ENCODE measurements at places on chromosomes 3 and 15. TPM values are rescaled to one million over a fixed set of nuclear protein-coding genes. Genes with fewer than 3 reads are reported as not detected.

RLBP1 gene
- not detected for total RNA-seq

SSR3 gene
- total RNA-seq = 139 TPM

- no peak overlapping the region for H3K4me3 ChIP-seq
- no peaks in the 10 kb centered on the region for H3K27me3 ChIP-seq
These were observed 233.0 kb upstream of the POU1F1 start for GRCh38 chr3:87509401-87509800.

GRCh38 chr3:89699771-89700170 is 592.4 kb downstream of the EPHA3 start:
- no peak for DNase-seq
- H3K36me3 ChIP-seq = no peaks in the 10 kb centered on the region
- H3K27me3 ChIP-seq = no peaks in the 10 kb centered on the region

- H3K36me3 ChIP-seq = no peaks in the 10 kb centered on the region
- H3K27me3 ChIP-seq = peaks cover 3% of the 10 kb centered on the region
- H3K4me3 ChIP-seq = no peak overlapping the region
- DNase-seq = no peak
- no peak overlapping the region for H3K27ac ChIP-seq
These were observed 50.7 kb upstream of the SEC61A1 start for GRCh38 chr3:128001576-128001975.

GRCh38 chr3:105826778-105827634 is 41.8 kb downstream of the CBLB start:
- no peaks in the 10 kb centered on the region for H3K27me3 ChIP-seq
- peak overlapping the region; percentile 74 for H3K27ac ChIP-seq

DNA sequence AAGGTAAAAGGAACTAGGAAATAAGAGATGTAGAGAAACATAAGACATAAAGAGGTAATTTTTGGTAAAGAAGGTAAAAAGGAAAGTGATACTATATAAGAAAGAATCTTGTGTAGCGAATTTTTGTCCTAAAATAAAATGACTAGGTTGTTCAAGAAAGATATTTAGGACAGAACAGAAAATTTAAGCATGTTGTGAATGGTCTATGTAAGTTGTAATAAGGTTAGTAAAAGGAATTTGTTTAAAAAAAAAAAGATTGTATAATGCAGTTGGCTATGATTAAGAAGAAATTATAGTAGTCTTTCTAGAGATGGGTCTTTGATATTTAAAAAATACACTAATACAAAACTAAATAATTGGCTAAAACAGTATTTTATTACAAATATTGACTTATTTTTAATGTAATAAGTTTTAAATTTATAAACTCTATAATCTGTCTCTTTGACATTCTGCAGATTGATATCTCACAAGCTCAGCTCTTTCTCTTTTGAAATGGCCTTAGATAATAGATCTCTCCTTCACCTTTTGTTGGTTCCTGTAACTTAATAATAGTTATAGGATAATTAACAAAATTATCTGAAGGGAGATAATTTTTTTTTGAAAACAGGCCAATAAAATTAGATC is 3.7 kb upstream of the SLC41A3 start:
- H3K27me3 ChIP-seq = no peaks in the 10 kb centered on the region
- no peak overlapping the region for H3K27ac ChIP-seq
- peaks cover 23% of the 10 kb centered on the region for H3K4me1 ChIP-seq
- DNase-seq = no peak

DNA sequence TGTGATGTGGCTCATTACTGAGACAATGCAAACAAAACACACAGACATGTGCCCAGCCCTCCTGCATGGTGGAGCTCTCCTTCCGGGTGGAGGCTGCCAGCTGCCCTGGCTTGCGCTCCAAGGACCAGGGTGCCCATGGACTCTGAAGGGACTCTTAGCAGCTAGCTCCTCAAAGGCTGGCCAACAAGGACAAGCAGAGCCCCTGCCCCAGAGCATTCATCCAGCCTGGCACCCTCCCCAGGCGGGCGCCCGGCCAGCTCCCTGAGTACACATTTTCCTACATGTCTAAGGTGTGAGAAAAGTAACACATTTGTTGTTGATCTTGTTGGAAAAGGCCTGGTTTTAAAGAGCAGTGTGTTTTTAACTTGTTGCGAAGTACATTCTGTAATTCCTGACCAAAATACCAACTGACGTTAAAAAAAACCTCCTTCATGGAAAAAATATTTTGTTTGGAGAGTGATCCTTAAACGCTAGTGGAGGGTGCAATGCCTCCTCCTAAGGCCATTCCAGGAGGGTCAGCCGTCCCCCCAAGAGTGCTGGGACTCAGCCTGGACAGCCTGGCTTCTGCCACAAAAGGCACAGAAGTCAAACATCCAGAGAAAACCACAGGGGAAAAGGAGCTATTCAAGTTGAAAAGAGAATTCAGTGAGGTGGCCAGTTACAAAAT is 86.9 kb downstream of the KLF15 start:
- H3K4me1 ChIP-seq = no peaks in the 10 kb centered on the region
- H3K27me3 ChIP-seq = peaks cover 23% of the 10 kb centered on the region
- DNase-seq = no peak
- no peaks in the 10 kb centered on the region for H3K36me3 ChIP-seq
- no peak overlapping the region for H3K4me3 ChIP-seq

All from activated CD4-positive, alpha-beta T cell treated with anti-CD3 and anti-CD28 coated beads, Interleukin-2, amount 10 ng/mL, durations not matched to agents 7 days and 5 days (primary cell).